Esophagus squamous epithelium (tissue), 5 donors: ENCODE measurements at places on chromosomes 4 and X. TPM values are rescaled to one million over a fixed set of nuclear protein-coding genes. Genes with fewer than 3 reads are reported as not detected.

CTSO gene
- 3.5 TPM for total RNA-seq

SH3D19 gene
- total RNA-seq = 35.1 TPM

DDX53 gene
- total RNA-seq = not detected

FOXO4 gene
- 8.9 TPM for total RNA-seq

GRCh38 chrX:134753718-134754008, 95.4 kb upstream of the PLAC1 start:
- no peaks in the 10 kb centered on the region for H3K36me3 ChIP-seq
- H3K4me3 ChIP-seq = no peak overlapping the region
- H3K27ac ChIP-seq = no peak overlapping the region
- H3K27me3 ChIP-seq = no peaks in the 10 kb centered on the region
- no peaks in the 10 kb centered on the region for H3K4me1 ChIP-seq

GRCh38 chr4:141724646-141725045, 88.3 kb downstream of the IL15 start:
- no peak overlapping the region for H3K27ac ChIP-seq
- H3K27me3 ChIP-seq = no peaks in the 10 kb centered on the region
- DNase-seq = no peak
- no peak overlapping the region for H3K4me3 ChIP-seq
